Brain (organoid and tissue), 16 donors: ENCODE measurements at places on chromosomes 2 and 18.

DNA sequence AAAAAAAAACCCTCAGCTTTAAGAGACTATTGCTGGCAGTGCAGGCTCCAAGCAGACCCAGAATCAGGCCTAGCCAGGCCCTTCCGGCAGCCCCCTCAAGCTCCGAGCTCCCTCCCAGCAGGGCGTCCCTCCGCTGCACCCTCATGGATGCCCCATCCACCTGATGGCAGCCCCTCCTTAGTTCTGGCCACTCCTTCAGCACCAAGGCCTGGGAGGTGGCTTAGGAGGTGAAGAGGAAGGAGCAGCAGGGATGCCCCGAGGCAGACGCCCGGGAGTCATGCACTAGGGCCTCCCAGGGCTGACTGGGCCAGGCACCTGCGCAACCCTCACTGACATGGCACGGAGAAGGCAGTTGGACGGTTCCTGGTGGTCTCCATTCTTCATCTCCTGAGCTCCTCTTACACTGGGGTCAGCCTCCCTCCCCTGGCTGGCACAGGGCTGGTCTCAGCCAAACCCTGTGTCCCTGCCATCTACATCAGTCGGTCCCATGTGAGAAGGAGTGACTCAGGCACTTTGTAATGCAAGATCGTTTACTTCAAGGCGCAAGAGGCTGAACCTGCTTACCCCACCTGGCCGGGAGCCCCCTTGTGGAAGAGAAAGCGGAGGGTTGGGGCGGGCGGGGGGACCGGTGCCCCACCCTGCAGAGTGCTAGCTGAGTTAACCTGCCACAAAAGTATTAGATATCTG is 53.5 kb upstream of the ID2 start:
- DNase-seq = no peak

DNA sequence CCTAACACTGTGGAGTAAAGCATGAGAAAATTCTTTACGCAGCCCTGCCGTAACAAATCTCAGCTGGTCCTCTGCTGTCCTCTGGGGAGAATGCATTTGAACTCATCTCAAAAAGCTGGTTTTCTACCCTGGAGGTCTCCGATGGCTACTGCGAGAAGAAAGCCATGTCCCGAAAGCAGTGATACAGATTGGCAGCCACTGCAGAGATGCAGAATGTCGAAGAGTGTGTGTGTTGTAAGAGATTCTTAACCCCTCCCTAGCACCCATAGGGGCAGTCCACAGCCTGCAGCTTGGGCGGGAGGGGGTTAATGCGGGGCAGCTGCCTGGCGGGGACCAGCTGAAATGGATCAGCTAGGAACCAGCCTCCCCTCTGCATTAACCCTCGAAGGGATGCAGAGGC is 235.9 kb downstream of the ZNF516 start:
- DNase-seq = peak; percentile 45

- DNase-seq = no peak
Measured at GRCh38 chr2:224946895-224947294, 95.4 kb downstream of the DOCK10 start.

DNA sequence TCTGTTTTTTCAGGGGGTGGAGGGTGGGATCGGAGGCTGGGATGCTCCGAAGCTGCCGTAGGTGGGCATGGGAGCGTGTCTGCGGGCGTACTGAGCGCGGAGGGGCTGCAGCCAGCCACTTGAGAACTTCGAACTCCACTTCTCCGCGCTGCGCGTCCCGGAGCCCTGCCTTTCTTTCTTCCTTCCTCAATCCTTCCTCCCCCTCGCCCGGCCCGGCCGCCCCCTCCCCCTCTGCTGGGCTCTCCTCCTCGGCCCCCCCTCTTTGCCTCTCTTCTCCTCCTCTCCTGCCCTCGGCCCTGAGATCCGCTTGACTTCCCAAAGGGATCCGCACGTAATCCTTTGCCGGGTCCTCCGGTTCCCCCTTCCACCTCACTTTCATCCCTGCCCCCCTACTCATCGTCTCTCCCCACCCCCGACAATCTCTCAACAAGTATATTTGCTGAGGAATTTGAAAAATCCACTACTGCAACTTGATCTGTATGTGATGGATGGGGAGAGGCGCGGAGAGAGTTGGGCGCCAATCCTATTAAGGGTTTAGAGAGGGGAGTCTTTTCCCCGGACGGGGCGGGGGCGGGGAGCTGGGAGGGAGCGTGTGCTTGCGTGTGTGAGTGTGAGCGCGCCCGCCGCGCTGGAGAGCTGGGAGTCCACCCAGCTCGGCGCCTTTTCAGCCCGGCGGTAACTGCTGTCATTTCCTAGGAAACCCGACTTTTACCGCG is 1.1 kb downstream of the GLI2 start:
- peak; percentile 76 for DNase-seq

- no peak for DNase-seq
Measured at GRCh38 chr2:102368461-102369109, 13.0 kb downstream of the IL18R1 start.

- no peak for DNase-seq
Measured at GRCh38 chr2:190849774-190850173, 30.8 kb upstream of the GLS start.

- peak; percentile 80 for DNase-seq
Measured at GRCh38 chr18:23134780-23135549, at the start of gene CABLES1. Gene CABLES1, plus strand, starts transcription at chr18:23135485. Its CDS starts 278 bp downstream, at chr18:23135763.

DNA sequence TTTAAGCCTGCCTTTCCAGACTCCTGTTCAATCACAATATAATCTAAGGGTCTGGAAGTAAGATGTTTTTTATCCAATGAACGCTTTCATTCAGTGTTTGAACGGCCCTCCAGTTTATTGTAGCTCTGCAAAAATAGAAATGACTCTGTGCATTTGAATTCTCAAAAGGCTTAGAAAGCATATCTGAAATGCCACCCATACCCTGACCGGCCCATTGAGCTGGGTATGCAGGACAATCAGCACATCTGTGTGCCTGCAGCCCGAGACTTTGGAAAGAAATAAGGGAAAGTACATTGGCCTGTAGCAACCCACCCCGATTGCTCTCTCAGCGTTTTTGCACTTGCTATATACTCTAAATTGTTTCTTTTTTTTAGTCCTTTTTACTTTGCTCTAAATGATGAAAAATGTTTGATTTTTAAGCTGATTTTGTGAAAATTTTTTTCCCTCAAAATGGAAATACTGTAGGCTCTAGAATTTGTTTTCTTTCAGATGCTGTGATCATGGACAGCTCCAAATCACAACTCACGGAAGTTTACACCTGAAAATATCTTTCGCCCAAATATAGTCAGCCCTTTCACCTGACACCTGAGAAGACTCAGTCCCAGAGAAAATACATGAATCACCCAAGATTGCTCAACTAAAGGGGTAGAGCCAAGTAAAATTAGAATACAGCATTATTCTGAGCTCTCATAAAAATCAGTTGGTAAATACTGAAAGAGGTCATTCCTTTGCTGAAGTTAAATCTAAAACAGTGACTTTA is 194.5 kb upstream of the SIX3 start:
- DNase-seq = no peak

DNA sequence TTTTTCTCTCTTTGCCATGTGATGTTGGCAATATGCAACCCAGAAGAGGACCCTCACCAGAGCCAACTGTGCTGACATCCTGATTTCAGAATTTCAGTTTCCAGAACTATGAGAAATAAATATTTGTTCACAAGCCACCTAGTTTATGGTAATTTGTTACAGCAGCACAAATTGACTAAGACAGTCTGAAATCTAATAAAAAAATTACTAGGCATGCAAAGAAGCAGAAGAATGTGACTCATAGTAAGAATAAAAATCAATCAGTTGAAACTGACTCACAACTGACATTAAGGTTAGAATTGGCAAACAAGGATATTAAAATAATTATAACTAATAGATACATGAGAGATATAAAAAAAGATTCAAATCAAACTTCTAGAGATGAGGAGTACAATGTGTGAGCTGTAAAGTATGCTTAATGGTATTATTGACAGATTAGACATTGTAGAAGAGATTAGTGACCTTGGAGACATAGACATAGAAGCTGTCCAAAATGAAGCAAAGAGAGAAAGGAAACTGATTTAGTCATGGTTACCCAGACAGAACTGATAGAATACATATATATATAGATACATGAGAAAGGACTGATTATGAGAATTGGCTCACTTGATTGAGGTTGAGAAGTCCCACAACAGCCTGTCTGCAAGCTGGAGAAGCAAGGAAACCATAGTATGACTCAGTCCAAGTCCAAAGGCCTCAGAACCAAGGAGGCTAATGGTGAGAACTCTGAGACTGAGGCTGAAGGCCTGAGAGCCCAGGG is 27.8 kb upstream of the TTC39C start:
- DNase-seq = no peak

GRCh38 chr2:27606611-27607010 is 22.2 kb downstream of the CCDC121 start:
- no peak for DNase-seq

DNA sequence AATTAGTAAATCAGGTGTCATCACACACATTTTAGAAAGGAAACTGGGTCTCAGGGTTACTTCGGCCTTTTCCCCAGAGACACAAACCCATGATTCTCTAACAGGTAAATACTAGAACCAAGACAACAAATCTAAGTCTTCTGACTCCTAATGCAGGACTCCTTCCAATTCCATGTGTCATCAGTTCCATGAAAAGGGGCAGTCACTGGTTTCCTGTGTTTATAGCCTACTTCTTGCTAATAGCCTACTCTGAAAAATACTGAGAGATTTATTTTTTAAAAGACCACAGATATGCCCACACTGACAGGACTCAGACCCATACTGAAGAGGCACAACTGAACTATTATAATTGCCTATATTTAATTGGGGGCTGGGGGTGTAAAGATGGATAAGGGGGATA is 33.0 kb downstream of the RAB1A start:
- DNase-seq = no peak

DNA sequence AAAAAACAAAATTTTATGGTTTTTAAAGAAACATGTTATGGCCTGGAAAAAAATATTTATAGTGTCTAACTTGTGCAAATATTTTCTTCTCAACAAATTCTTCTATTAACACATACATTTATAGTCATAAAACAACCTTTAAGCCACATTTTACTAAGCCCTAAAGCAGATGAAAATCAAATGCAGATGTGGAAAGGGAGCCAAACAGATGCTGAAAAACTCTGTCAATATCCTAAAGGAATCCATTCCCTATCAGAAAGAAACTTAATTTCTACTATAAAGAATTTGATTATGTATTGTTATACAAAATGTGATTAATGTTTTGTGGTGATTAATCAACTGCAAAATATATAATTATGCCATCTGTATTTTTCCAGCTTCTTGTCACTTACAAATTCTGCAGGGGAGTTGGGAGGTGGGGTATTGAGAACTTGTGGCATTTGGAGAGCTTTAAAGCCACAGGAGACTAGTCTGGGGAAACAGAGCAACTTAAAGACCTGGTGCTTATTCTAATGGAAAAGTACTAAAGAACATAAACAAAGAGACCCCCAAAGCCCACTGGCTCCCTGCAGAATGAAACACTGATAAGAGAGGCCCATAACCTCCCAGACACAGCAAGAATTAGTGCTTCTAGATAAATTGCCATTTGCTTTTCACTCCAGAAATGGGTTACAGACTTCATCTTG is 1721.0 kb upstream of the PIK3C3 start:
- no peak for DNase-seq

DNA sequence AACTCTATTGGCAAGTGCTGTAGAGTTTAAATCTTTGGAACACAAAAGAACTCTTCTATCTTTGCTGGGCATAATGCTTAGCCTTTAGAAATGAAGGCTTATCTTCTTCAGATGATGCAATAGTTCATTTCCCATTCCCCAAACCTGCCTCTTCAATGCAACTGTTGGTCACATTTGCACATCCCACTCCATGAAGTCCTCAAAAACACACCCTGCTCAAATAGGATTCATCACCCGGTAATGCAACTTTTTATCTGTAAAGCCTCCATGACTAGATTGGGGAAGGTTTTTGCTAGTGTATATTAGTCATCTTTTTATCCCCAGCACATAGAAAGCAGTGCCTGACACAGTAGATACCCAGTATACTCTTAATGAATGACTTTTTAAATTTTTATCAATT is 376.4 kb downstream of the RBM43 start:
- DNase-seq = no peak

DNA sequence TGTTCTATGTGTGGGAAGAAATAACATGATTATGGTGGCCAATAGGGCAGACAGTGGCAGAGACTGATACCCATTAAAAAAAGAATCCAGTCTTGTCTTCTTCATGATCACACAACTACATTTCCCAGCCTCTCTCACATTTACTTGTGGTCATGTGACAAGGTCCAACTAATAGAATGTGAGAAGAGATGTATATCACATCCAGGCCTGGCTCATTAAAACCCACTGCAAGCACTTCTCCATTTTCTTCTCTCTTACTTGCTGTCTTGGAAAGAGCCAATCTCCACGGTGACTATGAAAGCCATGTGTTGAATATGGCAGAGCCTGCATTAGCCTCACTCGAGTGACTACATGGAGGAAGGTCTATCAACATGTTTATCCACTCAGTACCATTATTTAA is 306.2 kb upstream of the ZEB2 start:
- no peak for DNase-seq

GRCh38 chr2:120528051-120528692 is 182.2 kb downstream of the INHBB start:
- DNase-seq = no peak

GRCh38 chr2:227774011-227774624 is 28.4 kb downstream of the SCYGR8 start:
- no peak for DNase-seq

- peak; percentile 83 for DNase-seq
Measured at GRCh38 chr18:70072678-70073077, 125.0 kb upstream of the CD226 start.

GRCh38 chr2:67242456-67242855 is 154.7 kb upstream of the ETAA1 start:
- no peak for DNase-seq

- peak; percentile 64 for DNase-seq
Measured at GRCh38 chr2:74181739-74182138, 3.1 kb upstream of the MOB1A start.

DNA sequence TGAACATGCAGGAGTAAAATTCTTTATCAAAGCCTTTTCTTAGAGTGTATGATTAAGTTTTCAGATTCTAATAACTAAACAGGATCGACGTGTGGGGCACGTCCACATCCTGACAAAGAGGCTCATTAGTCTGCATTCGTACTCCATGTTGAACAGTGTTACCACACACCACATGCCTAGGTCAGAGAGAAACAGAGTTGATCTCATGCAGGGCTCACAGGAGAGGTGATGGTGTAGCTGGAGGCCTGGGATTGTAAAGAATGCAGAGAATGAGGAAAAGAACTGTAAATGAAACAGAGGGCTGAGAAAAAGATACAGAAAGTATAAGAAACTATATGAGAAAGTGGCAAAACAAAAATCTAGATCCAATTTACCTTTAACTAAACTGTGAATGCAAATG is 632.5 kb downstream of the BCL11A start:
- no peak for DNase-seq

DNA sequence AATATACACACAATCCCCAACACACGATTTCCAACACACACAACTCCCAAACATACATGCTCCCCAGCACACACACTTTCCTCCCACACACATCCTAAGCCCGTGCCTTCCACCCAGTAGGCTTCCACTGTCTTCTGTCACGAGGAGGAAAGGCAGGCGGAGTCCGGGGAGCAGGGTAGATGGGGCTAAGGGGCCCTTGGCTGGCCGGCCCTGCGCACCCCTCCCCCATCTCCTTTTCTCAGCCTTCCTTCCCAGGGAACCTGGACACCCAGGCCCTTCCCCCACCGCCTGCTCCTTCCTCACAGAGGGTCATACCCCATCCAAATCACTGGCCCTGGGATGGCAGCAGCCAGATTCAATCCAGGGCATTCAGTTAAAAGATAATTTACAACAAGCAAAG is 3.4 kb upstream of the PDCD1 start:
- DNase-seq = no peak

- no peak for DNase-seq
Measured at GRCh38 chr2:26314243-26314642, 31.7 kb upstream of the SELENOI start.
